CD4-positive, alpha-beta memory T cell (primary cell): ENCODE measurements at places on chromosomes 1 and 21. TPM values are rescaled to one million over a fixed set of nuclear protein-coding genes. Genes with fewer than 3 reads are reported as not detected.

GRCh38 chr1:235549351-235550139 is 45.3 kb upstream of the B3GALNT2 start:
- no peaks in the 10 kb centered on the region for H3K4me1 ChIP-seq
- H3K36me3 ChIP-seq, result no peaks in the 10 kb centered on the region
- no peak overlapping the region for H3K27ac ChIP-seq
- H3K27me3 ChIP-seq, result no peaks in the 10 kb centered on the region
- no peak overlapping the region for H3K4me3 ChIP-seq

DNA sequence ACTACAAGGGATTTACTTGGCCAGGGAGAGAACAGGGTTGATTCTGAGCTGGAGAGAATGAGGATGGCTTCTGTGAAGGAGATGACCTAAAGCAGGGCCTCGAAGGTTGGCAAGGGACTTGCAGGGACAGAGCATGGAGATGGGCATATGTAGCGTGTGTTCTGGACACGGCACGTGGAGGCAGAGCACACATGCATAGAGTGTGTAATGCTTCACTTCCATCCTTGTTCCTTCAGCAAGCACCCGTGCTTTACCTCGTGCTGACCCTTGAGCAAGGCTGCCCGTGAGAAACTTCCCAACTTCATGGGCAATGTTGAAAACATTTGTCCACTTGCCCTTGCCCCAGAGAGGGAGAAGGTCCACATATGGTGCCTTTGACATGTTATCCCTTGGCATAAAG is 33.1 kb downstream of the NFIA start:
- H3K27ac ChIP-seq, result no peak overlapping the region
- no peaks in the 10 kb centered on the region for H3K4me1 ChIP-seq
- H3K4me3 ChIP-seq, result no peak overlapping the region
- no peaks in the 10 kb centered on the region for H3K27me3 ChIP-seq
- H3K36me3 ChIP-seq, result no peaks in the 10 kb centered on the region

DNA sequence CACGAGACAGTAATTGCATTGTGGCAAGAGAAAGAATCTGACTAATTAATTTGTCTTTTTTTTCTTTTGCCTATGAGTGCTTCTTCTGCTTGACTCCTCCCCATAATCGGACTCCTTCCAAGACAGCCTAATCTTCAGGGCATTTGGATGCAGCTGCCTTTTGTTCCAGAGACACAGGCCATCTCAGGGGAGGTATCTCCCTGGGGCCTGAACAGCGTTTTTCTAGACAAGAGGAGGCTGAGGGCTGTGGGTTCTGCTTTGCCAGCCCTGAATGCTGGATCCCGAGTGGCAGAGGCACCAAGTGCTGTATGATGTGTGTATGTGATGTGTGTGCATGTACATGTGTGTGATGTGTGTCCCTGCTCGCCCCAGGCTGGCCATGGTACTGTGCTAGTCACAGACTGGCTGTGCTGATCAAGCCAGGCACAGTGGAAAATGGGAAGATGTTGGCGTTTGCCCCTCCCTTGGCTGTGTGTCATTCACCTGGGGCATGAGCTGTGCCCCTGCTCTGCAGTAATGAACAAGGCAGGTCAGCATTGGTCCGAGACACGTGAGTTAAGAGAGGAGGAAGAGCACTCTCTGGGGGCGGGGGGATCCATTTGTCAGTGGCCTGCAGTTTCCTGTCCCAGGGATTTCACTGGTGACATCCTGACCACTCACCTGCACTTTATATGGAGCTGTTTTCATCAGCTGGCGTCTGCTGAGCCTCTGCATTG is 77.2 kb downstream of the ADARB1 start:
- H3K4me3 ChIP-seq, result no peak overlapping the region
- H3K4me1 ChIP-seq, result peaks cover 38% of the 10 kb centered on the region
- H3K36me3 ChIP-seq, result no peaks in the 10 kb centered on the region
- H3K27me3 ChIP-seq, result no peaks in the 10 kb centered on the region
- H3K27ac ChIP-seq, result peak overlapping the region; percentile 20

GRCh38 chr1:10459184-10459583 is 9.4 kb downstream of the CORT start:
- H3K4me3 ChIP-seq, result no peak overlapping the region
- peaks cover 18% of the 10 kb centered on the region for H3K36me3 ChIP-seq
- DNase-seq, result no peak
- no peaks in the 10 kb centered on the region for H3K27me3 ChIP-seq

DNA sequence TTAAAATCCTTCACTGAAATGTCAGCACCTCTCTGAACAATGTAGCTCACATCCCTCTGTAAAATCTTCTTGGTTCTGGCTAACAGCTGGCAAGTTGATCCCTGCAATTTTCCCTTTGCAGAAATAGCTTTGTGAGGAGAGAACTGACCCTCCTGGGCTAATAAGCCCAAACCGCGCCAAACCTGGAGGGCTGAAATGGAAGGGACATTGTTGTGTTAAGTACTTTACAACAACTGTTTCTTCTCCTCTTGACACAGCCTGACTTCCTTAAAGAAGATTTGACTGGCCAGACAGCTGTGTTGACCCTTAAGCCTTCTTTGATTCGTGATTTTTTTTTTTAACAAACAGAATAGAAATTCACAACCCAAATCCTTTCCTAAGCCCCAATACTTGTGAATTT is 5.7 kb downstream of the LMX1A start:
- peaks cover 17% of the 10 kb centered on the region for H3K27me3 ChIP-seq
- no peaks in the 10 kb centered on the region for H3K36me3 ChIP-seq
- no peak for DNase-seq
- no peak overlapping the region for H3K27ac ChIP-seq
- H3K4me1 ChIP-seq, result no peaks in the 10 kb centered on the region

DNA sequence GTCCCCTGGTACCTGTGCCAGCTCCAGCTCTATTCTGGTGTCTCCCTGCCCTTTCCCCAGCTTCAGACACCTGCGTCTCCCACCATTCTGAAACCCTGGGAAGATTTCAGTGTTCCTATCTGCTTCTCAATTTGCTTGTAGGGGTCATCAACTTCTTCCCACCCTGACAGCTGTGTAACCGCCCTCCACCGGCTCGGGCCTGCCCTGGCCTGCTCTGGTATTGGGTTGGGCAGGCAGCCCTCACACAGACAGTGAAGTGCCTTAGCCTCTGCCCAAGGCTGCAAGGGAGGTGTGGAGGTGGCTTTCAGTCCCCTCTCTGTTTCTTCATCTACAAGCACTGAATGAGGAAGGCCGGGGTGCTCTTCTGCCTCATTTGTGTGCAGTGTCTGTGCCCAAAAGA is 97.2 kb downstream of the LAMC2 start:
- H3K27ac ChIP-seq, result no peak overlapping the region
- no peaks in the 10 kb centered on the region for H3K36me3 ChIP-seq
- H3K27me3 ChIP-seq, result peaks cover 4% of the 10 kb centered on the region
- no peak overlapping the region for H3K4me3 ChIP-seq
- H3K4me1 ChIP-seq, result no peaks in the 10 kb centered on the region

RPS6KC1 gene
- polyA plus RNA-seq, result 9.2 TPM

HTR1D gene
- not detected for polyA plus RNA-seq

C1orf185 gene
- polyA plus RNA-seq, result not detected

CD48 gene
- 228 TPM for polyA plus RNA-seq

AIRE gene
- polyA plus RNA-seq, result 2.3 TPM
